ENCODE measurements at places on chromosomes 3 and 15.

GRCh38 chr3:191441687-191442086, 19.3 kb upstream of the PYDC2 start:
- no peak overlapping the region for H3K27ac ChIP-seq
- no peaks in the 10 kb centered on the region for H3K4me1 ChIP-seq
- no peak for DNase-seq
- no peaks in the 10 kb centered on the region for H3K27me3 ChIP-seq

- DNase-seq = no peak
- H3K27me3 ChIP-seq = no peaks in the 10 kb centered on the region
- no peaks in the 10 kb centered on the region for H3K4me1 ChIP-seq
- no peaks in the 10 kb centered on the region for H3K36me3 ChIP-seq
- H3K27ac ChIP-seq = no peak overlapping the region
These were observed 21.9 kb upstream of the NR1I2 start for GRCh38 chr3:119759962-119760361.

- H3K27me3 ChIP-seq = no peaks in the 10 kb centered on the region
- H3K36me3 ChIP-seq = no peaks in the 10 kb centered on the region
- no peak for DNase-seq
- no peak overlapping the region for H3K27ac ChIP-seq
- H3K4me3 ChIP-seq = no peak overlapping the region
These were observed 103.1 kb upstream of the LRTM1 start for GRCh38 chr3:55030938-55031337.

- no peak for DNase-seq
- no peak overlapping the region for H3K27ac ChIP-seq
- peaks cover 2% of the 10 kb centered on the region for H3K4me1 ChIP-seq
- H3K36me3 ChIP-seq = no peaks in the 10 kb centered on the region
- no peak overlapping the region for H3K4me3 ChIP-seq
These were observed 33.1 kb downstream of the RAB11A start for GRCh38 chr15:65902373-65902772.

DNA sequence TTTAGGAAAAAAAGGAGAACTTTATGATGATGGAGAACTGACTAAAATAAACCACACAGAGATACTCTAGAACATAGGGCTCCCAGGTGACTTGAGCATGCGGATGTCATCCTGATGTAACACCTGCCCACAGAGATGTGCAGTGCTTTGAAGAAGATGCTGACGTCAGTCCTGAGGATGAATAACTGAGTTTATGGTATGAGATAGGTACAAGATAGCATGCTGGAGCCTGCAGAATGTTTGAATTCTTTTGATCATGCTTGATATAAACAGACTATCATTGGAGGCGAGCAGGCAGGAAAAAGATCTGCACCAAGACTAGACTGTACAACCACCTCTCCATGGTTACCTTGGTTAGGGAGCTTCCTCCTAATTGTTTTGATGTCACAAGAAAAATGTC, 12.4 kb downstream of the CCR4 start:
- no peak overlapping the region for H3K27ac ChIP-seq
- H3K36me3 ChIP-seq = no peaks in the 10 kb centered on the region
- DNase-seq = no peak
- no peak overlapping the region for H3K4me3 ChIP-seq
- no peaks in the 10 kb centered on the region for H3K4me1 ChIP-seq
- no peaks in the 10 kb centered on the region for H3K27me3 ChIP-seq

DNA sequence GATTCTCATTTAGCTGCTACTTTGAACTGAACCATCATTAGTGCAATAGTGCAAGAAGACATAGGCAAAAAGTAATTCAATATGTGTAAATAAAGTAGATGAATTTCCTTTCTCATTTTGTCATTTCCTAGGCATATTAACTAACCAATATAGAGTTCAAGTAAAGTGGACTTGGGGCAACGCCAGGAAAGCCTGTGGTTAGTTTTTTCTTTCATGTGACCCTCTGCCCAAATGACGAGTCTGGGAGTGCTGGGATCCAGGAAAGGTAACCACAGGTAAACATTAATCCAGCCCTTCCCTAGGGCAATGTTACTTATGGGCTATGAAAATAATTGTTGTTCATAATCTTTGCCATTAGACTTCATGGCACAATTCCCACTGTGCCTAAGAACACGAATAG, 181.0 kb downstream of the VPS13C start:
- no peak overlapping the region for H3K27ac ChIP-seq
- H3K36me3 ChIP-seq = no peaks in the 10 kb centered on the region
- no peak for DNase-seq
- no peaks in the 10 kb centered on the region for H3K4me1 ChIP-seq

DNA sequence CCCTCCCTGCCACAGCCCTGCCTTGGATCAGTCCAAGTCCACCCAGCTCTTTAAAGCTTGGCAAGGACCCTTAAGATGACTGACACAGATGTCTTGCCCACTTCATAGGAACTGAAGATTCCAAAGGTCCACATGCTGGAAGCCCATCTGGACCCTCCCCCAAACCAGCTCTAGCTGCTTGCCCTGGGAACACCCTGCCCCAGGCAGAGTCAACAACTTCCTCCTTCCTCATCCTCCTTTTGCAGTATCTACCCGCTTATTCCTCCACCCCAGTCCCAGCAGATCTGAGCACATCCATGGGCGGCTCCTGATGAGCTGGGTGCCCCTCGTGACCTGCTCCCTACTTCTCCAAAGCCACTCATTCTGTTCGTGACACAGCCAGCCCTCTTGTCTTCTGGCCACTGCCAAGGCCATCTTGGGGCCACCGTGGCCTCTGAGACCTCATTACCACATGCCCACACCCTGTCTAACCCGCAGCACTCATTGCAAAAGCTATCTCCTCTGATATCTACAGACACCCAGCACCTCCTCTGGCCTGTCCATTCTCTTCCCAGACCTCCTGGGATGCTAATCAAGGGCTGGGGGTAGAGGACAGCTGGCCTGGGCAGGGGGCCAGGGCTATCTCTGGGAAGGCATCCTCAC, 2.0 kb upstream of the PFKFB4 start:
- DNase-seq = no peak
- no peak overlapping the region for H3K27ac ChIP-seq
- no peaks in the 10 kb centered on the region for H3K36me3 ChIP-seq
- H3K27me3 ChIP-seq = no peaks in the 10 kb centered on the region
- no peak overlapping the region for H3K4me3 ChIP-seq

- no peak overlapping the region for H3K27ac ChIP-seq
- H3K36me3 ChIP-seq = no peaks in the 10 kb centered on the region
- H3K4me1 ChIP-seq = peaks cover 6% of the 10 kb centered on the region
- DNase-seq = no peak
- no peaks in the 10 kb centered on the region for H3K27me3 ChIP-seq
These were observed 28.9 kb downstream of the MGA start for GRCh38 chr15:41689083-41689482.

DNA sequence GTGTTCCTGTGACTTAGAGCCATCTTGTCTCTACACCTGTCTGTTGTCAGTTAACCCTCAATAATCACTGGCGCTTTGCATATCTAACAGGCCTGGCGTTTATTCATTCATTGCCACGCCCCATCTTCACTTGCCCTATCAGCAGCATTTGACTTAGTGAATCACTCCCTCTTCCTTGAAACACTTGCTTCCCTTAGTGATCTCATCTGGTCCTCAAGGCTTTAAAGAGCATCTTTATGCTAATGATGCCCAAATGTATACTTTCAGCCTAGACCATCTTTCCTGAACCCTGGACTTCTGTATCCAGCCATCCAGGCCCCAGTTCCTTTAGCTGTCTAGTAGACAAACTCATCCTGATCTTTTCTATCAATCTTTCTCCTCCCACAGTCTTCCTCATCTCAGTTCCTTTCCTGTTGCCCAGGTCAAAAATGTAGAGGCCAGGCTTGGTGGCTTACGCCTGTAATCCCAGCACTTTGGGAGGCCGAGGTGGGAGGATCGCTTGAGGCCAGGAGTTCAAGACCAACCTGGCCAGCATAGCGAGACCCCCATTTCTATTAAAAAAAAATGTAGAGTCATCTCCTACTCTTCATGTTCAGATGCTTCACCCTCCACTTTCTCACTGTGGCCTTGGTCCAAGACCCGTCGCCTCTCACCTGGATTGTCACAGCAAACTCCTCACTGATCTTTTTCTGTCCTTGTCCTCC, 1.4 kb upstream of the IGDCC4 start:
- no peaks in the 10 kb centered on the region for H3K4me1 ChIP-seq
- H3K36me3 ChIP-seq = no peaks in the 10 kb centered on the region
- no peak overlapping the region for H3K27ac ChIP-seq
- DNase-seq = no peak
- no peaks in the 10 kb centered on the region for H3K27me3 ChIP-seq
- H3K4me3 ChIP-seq = no peak overlapping the region

- H3K27me3 ChIP-seq = no peaks in the 10 kb centered on the region
- H3K4me3 ChIP-seq = no peak overlapping the region
- no peaks in the 10 kb centered on the region for H3K36me3 ChIP-seq
- no peaks in the 10 kb centered on the region for H3K4me1 ChIP-seq
These were observed 161.4 kb downstream of the RAB11A start for GRCh38 chr15:66030650-66031049.

DNA sequence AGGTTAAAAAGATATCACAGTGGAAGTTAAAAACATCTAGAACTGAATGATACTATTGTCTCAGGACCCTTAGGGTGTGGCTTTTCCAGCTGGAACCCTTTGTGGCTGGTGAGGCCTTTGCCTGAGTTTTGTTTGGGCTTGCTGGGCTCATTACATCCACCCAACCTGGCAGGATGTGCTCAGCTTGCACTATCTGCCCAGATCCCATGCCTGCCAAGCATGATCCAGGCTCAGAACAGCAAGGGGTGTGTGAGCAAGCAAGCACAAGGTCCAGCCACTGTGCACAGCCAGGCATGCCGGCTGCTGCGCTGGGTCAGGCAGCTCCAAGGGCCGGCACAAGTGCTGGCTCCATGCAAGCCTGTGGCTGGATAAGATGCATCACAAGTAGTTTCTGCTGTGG, 512.7 kb upstream of the CDIN1 start:
- no peak for DNase-seq
- H3K4me1 ChIP-seq = no peaks in the 10 kb centered on the region
- no peaks in the 10 kb centered on the region for H3K36me3 ChIP-seq
- H3K4me3 ChIP-seq = no peak overlapping the region

DNA sequence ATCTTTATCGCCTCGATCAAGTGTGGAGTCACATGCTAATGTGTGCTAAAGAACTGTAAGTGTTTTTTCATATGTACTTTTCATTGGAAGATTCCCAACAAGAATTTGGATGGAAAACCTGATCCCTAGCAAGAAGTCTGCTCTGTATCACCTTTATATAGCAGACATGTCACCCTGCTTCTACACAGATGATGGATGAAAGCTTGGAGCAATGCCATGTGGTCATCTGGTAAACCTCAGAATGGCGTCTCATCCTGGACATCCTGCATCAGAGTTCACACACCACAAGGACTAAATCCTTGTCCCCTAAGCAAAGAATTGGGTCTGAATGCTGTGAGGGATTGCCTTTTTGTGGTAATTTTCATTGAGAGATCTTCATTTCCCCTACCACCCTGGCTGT, 42.1 kb upstream of the CTDSPL start:
- no peaks in the 10 kb centered on the region for H3K27me3 ChIP-seq
- no peak for DNase-seq
- no peaks in the 10 kb centered on the region for H3K36me3 ChIP-seq
- no peak overlapping the region for H3K4me3 ChIP-seq
- no peak overlapping the region for H3K27ac ChIP-seq

GRCh38 chr15:100853676-100854440, 25.8 kb upstream of the ALDH1A3 start:
- H3K36me3 ChIP-seq = no peaks in the 10 kb centered on the region
- no peak for DNase-seq
- no peaks in the 10 kb centered on the region for H3K27me3 ChIP-seq
- no peak overlapping the region for H3K27ac ChIP-seq

DNA sequence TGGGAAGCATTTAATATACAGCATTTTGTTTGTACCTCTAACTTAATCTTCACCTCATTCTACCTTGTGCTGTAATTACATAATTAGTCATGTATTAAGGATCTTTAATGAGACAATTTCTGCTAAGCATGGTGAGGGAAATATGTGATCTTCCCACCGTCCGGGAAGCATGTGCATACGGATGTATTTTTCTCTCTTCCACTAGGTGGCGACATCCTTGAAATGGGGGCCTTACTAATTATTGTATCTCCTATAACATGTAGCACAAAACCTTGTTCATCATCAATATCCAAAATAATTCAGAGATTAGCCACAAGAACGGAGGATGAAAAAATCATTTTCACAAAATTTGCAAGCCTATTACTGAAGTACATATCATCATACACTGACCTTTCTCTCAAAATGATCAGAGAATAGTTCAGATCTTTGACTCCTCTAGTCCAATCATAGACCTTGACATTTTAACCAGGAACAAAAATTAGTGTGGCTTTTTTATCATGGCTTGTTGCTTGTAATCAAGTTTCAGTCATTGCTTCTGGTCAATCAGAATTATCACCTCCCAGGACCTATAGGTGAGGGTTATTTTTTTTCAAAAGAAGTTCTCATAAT, 148.9 kb upstream of the GBE1 start:
- no peak overlapping the region for H3K4me3 ChIP-seq
- DNase-seq = no peak
- H3K27me3 ChIP-seq = no peaks in the 10 kb centered on the region
- H3K4me1 ChIP-seq = no peaks in the 10 kb centered on the region

DNA sequence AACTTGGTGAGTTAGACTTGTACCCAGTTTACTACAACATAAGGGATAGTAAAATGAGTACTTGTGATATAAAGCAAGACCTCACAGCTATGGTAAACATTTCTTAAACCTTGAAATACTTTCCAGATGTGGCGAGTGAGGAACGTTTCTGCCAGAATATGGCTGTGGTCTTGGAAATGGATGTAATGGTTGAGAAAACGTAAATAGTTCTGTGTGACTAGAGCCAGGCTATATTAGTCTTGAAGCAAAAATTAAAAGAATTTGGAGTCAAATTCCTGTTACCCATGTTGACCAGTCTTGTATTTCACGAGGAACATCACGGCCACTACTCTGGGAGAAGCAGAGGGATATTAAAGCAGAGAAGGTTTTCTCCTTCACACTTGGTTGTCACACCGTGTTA, 15.3 kb downstream of the OR4F15 start:
- no peaks in the 10 kb centered on the region for H3K4me1 ChIP-seq
- no peak for DNase-seq
- H3K4me3 ChIP-seq = no peak overlapping the region
- H3K27ac ChIP-seq = no peak overlapping the region
- no peaks in the 10 kb centered on the region for H3K27me3 ChIP-seq

DNA sequence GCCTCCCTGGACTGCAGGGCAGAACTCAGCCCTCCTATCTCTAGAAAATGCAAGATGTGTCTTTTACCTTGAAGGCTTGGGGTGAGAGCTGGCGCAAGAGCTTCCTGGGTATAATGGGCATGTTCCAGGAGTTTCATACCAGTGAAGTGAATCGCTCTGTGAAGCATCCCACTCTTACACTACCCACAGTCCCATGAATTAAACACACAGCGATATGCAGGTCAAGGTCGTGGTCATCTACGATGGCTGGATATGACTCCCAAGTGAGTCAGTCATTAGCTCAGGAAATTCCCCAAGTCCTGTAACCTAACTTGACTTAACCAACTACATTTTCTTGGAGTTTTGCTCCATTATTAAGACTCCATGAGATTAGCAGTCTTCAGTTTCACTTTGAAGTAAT, 439.7 kb downstream of the NTRK3 start:
- DNase-seq = no peak
- H3K4me3 ChIP-seq = no peak overlapping the region
- no peaks in the 10 kb centered on the region for H3K4me1 ChIP-seq

Measured in ovary (tissue), 10 donors.